Daoy (cell line): ENCODE measurements at places on chromosomes 6 and 20. TPM values are rescaled to one million over a fixed set of nuclear protein-coding genes. Genes with fewer than 3 reads are reported as not detected.

DNA sequence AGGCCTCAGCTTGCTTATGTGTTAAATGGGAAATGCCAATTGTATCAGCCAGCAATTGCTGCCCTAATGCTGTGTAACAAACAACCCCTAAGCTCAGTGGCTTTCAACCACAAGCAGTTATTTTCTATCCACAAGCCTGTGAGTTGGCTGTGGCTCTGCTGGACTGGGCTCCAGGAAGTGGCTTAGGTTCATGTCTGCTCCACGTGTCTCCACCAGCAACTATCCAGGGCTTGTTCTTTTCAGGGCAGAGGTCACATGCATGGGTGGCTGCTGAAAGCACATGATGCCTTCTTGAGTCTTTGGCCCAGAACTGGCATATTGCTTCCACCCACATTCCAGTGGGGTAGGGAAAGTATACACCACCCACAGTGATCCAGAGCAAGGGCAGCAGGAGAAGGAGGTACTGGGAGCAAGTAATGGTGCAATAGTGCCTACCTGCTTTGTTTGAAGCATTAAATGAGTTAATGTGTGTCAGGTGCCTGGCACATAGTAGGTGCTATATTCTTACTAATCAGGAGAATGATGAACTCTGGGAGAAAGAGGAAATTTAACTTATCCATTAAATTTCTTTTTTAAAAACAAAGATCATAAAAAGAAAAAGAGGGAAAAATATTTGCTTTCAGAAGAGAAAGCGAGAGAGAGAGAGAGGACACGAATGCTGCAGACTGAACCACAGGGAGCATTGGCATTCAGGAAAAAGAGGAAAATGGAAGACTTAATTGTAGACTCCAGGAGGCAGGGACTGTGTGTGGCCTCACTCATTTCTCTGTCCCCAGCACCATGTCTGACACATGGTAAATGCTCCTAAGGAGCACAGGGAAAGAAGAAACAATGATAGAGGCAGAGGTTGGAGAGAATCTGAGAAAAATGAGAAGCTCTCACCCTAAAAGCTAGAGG lies 25.2 kb upstream of the RNF24 start:
- no peak for DNase-seq

GRCh38 chr6:158373214-158373613 lies 60.9 kb downstream of the TULP4 start:
- no peak for DNase-seq

Gene COX4I2
- not detected in 2 replicates for total RNA-seq

Gene C6orf141
- total RNA-seq: 7.3 and 13.2 TPM in 2 replicates

Gene BMP7
- 11.5 and 12.7 TPM in 2 replicates for total RNA-seq

Gene IP6K3
- total RNA-seq: not detected in 2 replicates

DNA sequence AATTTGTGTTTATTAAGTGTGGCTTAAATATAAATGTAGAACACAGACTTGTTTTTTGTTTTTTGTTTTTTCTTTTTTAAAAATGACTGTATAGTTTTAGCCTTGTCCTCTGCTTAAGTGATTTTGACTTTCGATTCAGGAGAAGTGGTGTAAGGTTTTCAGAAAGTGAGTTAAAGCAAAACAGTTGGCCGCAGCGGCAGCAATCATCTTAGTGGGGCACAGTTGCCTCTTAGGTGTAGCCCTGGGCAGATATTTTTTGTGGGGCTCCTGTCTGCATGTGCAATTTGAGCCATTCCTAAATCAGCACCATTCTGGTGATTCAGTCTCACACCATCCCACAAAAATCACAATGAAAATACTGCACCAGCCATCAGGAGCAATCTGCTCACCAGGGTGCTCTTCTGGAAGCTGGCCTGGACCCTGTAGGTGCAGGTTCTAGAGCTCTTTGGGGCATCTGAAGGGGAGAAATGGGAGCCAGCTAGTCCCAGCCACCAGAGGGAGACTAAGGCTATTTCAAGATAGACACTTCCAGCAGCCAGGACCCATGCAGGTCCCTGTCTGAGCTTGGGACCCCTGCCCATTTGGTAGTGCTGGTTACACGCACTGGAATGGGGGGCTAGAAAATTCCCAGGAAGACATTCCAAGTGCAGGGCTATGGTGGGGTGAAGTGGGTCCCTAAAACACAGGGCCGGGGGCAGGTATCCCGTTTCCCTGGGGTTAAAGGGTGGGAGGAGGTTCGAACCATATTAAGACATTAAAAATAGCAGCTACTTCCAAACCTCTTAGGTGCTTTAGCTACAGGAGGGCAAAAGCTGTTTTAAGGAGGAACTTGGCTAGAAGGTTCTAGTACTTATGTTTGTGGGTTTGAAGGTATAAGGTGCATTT lies 156.6 kb downstream of the NFATC2 start:
- DNase-seq: peak; percentile 39

DNA sequence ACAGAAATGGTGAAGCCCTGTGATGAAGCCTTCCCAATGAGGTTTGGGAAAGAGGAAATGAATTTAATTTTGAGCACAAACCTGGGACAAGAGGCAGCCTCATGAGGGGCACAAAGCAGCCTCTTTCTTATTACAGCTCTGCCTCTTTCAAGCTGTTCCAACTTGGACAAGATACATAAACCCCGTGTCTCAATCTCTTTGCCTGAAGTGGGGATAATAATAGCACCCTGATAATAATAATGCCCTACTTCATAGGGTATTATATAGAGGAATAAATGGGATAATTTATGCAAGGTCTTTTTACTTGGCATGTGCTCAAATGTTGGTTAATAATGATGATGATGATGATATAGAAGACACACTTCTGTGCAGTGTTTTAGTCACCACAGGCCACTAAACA lies 91.1 kb upstream of the PLN start:
- no peak for DNase-seq

Gene PLN
- total RNA-seq: not detected in 2 replicates

- DNase-seq: no peak
Measured at GRCh38 chr20:6851136-6851535, 83.7 kb downstream of the BMP2 start.

Gene KHDC1L
- total RNA-seq: 0.83 TPM in 1 of 2 replicates, not detected in the other
